ENCODE measurements at places on chromosomes 5 and 9.
A peak's percentile ranks its signal among the peaks of the same experiment; 100 is the strongest.

DNA sequence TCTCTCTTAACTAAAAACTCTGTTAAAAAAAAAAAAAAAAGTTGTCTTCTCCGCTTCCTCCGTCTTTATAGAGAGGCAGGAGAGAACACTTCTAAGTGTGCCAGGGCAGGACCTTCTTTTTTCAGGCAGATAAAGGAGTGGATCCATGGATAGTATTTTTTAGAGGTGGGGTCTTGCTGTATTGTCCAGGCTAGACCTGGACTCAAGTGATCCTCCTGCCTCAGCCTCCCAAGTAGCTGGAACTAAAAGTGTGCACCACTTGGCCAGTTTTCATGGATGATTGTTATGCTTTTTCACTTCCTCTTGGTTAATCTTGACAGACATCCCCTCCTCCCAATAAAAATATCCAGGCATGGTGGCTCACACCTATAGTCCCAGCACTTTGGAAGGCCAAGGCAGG, 20.0 kb upstream of the GNE start:
- no peak for DNase-seq

GRCh38 chr5:139749242-139749641, 46.4 kb upstream of the PSD2 start:
- no peak for DNase-seq

GRCh38 chr5:123438902-123439301, 15.7 kb upstream of the CEP120 start:
- DNase-seq = peak; percentile 61

DNA sequence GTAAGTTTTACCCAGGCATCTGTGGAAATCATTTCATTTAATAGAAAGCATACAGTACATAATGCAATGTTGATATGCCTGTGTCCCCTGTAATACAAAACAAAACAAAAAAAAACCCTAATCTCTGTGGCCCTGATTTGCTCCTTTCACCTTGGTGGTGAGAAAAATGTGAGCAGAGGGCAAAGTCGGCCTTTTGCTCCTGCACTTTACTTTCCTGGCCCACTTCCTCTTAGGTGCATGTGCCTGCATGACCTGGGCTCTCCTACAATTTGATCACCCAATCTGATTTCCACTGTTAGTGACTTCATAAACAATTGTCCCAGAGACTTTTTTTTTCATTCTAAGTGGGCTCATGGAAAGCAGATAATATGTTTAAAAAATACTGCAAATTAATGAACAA, 424.3 kb downstream of the SEMA5A start:
- no peak for DNase-seq

DNA sequence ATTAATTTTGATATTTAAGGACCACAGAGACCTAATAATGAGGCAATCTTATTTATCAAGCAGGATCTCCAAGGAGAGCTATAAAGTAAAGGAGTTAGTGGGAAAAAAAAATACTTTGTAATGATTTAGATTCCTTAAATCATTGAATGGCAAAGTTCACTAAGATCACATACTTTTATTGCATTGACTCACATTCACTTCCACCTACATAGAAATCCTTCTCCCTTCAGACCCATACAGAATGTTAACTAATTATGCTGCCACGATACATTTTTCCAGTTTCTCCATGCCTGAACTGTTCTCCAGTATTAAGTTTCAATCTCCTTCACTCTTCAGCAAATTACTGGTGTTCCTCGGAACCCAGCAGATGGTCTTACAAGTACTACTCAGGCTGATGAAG, 388.7 kb downstream of the EFNA5 start:
- no peak for DNase-seq

GRCh38 chr5:86500947-86501346, 116.8 kb upstream of the COX7C start:
- no peak for DNase-seq

GRCh38 chr5:93018461-93018860, 562.6 kb downstream of the NR2F1-AS1 start:
- peak; percentile 15 for DNase-seq

DNA sequence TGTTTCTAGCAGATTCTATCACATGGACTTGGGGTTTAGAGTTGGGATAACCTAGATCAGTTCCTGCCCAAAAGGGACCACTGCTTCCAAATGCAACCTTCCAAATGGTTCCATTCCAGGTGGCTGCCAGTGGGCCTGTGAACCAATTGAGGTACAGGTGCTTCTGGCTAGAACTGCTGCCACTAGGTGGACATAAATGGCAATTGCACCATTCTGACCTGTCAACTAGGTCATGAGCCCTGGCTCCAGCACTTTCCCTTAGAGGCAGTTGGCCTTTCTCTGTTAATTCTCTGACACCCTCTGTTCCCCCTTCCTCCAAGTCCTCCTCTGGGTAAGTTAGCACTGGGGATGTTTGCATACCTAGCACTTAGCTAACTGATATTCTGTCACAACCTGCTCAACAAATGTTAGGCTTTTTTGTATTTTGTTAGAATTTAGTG, 16.6 kb upstream of the HEMGN start:
- peak; percentile 32 for DNase-seq

GRCh38 chr5:388266-389196, 54.4 kb upstream of the EXOC3 start:
- no peak for DNase-seq

GRCh38 chr5:66516550-66516949, 79.6 kb upstream of the MAST4 start:
- no peak for DNase-seq

DNA sequence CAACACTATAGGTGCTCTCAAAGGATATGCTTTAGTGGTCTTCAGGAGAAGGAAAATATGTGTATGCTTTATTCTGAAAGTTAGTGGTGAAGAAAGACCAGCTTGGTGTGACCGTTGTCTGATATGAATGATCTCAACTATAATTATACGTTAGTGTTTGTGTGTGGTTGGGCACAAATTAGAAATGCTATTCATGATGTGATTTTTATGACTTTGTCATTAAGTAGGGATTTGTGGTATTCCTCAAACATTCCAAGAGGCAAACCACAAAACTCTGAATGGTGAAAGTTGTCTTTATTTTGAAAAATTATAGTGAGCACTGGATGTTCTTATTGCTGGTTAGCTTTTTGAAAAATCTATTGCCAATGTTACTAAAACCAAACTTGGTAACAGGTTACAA, 6.2 kb upstream of the F2R start:
- DNase-seq = peak; percentile 71

DNA sequence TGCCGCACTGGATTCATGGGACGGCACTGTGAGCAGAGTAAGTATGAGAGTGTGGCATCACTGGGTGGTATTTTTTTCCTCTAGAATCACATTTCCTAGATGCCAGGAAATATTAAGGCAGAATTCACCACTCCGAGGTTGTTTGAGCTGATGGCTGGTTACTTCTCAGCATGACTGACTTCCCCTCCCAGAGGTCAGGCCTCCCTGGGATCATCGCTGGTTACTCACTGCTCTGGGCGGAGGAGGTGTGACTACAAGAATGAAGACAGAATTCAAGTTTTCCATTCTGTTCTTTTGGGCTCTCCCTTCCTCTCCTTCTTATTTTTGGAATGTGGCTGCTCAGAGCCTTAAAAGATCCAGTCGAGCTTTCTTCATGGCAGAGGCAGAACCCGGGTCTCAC, 76.6 kb upstream of the PRRC1 start:
- peak; percentile 59 for DNase-seq

DNA sequence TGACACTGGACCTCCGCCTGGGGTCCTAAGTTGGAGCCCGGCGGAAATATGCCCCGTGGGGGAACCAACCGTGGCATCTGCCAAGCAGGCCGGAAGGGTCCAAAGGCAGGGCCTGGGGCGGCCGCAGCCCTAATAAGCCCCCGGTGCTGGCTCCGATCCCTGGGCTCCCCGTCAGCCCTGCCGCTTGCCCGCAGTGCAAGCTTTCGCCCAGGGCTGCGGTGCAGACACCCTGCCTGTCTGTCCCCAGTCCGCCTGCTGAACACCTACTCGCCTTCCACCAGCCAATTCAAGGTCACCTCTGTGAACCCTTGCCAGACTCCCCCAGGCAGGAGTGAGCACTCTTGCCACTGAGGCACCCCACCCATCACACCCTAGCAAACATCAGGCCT, 502 bp upstream of the PTGR1 start:
- no peak for DNase-seq

DNA sequence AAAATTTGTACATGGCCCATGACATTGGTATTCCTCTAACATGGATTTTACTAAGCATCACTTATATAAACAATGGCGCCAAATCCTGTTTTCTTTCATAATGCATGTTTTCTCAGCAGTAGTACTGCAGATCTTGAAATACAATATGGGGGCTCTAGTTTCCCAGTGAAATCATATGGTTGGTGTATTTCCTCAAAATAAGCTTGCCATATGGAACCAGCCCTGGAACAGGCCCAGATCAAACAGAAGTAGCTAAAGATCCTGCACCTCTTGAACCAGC, 163.9 kb downstream of the ZNF608 start:
- DNase-seq = no peak

GRCh38 chr5:17346811-17347210, 129.4 kb downstream of the BASP1 start:
- DNase-seq = peak; percentile 33

GRCh38 chr9:107367727-107368502, 84.8 kb downstream of the RAD23B start:
- peak; percentile 62 for DNase-seq

DNA sequence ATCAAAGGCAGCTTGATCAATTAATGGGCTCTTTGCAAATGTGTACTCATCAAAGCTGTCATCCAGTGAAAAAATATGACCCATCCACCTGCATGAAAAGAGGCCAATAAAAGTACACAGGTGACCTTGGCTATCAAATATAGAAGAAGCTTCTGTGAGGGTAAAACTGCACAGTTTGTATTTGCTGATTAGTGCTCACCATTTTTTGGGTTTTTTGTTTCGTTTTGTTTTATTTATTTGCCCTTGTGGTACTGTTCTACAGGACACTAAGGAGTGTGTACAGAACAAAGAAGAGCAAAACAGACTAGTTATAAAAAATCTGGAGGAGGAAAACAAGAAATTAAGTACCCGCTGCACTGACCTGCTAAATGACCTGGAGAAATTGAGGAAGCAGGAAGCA, 101.3 kb downstream of the CNTLN start:
- no peak for DNase-seq

DNA sequence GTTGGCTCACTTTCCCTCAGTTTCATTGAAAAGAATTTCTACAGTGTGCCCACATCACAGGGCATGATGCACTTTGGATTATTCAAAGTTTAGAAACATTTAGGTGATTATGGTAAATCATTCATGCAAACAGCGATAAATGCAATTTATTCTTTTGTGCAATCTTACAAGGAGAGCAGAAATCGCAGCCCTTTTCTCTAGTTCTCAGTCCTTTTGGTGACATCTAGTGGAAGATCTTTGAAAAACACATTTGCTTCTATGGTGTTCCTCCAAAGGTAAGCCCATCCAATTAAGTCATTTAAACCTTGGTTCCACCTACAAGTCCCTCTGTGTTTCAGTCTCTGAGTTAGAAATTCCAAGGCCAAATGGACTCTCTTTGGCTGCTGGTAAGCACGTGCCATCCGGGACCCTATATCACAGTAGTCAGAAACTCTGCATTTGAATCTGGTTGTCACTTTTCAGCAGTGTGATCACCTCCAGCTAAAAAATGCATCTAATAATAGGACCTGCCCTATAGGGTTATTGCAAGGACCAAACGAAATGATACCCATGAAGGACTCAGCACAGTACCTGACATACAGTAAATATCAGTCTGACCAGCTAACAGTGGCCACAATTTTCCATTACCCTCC, 66.4 kb downstream of the MACROH2A1 start:
- peak; percentile 76 for DNase-seq

DNA sequence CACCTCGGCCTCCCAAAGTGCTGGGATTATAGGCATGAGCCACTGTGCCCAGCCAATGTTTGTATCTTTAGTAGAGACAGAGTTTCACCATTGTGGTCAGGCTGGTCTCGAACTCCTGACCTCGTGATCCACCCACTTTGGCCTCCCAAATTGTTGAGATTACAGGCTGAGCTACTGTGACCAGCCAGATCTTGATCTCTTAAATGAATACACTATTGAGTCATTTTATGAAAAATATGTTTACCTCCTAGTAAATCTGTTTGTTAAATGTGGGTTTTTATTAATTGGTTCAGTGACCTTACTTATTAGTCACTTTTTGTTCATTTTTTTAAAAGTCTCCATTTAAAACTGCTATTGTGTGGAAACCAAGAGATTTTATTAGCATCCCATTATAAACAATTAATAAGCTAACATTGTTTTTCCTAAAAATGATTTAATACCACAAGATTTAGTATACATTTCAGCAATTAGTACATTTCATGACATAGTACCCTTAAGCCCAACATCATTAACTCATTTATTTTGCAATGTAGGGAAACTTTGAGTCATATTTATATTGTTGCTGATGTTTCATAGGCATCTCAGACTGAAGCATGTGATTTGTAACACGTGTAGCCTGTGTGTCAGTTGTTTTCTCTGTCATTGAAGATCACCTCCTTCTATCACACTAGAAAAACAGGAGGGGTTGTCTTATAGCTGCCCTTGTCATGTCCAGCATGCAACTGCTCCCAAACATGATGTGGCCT, 261.2 kb downstream of the TAF11L14 start:
- no peak for DNase-seq

GRCh38 chr5:149073213-149073612, 10.4 kb upstream of the SH3TC2 start:
- no peak for DNase-seq

DNA sequence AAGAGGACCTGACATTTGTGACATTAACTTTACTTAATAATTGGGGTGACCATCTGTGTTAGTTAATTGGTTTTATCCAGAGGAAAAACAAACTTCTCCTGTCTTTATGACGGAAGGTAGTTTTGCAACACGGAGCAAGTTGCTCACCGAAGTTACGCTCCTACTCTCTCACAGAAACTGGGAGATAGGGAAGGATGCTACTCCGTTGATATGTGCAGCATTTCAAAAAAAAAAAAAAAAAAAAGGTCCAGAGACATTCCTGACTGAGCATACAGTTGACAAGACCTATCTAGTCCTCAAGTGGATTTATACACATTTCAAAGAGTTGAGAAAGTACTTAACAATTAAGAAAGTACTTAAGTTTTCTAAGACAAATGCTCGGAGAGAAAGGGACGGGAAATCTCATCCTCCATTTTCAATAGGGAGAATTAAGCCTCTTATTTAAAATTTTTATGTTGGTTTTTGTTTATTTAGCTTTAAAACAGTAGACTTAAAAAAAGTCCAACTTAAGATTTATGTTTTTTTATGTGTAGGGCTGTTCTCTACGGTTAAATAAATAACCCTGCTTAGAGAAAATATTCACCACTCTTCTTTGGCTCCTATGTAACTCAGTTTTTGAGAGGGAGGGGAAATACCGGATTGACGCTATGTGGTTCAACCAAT, 455 bp upstream of the FER start:
- DNase-seq = no peak

DNA sequence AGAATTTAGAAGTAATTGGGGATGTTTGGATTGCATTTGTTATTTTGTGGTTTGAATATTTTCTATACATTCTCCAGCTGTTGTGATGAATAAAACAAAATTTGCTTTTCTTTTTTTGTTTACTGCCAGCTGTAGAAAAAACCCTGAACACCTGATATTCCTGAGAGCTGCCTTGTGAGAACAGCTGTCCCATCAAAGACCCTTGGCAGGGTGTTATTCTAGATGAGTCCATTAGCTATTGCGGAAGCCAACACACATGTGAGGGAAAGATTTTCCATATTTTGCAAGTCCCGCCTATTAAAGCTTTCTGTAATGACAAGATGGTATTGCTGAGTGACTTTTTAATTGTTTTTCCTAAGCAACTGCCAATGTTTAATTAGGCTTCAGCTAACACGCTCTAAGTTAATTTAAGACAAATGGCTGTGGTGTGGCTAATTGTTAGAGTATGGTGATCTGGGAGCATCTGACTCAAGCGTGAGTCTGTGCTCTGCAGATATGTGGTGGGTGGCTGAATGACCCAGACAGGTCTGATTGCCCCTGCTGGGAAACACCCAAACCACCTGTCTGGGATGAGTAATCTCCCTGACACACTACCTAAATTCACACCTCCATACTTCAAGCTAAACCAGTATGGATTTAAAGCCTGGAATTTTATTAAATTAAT, 86.5 kb upstream of the PRLR start:
- no peak for DNase-seq

Measured in cardiac fibroblast (primary cell).